ENCODE measurements at places on chromosomes 4 and X.

GRCh38 chrX:50827996-50828395 is 14.0 kb upstream of the SHROOM4 start:
- DNase-seq: no peak

- no peak for DNase-seq
Observed at GRCh38 chrX:24055043-24055356, 244 bp downstream of the EIF2S3 start.

- no peak for DNase-seq
Observed at GRCh38 chr4:114311787-114312186, 286.8 kb upstream of the UGT8 start.

GRCh38 chr4:26867914-26868684 is 7.5 kb downstream of the STIM2 start:
- DNase-seq: no peak

DNA sequence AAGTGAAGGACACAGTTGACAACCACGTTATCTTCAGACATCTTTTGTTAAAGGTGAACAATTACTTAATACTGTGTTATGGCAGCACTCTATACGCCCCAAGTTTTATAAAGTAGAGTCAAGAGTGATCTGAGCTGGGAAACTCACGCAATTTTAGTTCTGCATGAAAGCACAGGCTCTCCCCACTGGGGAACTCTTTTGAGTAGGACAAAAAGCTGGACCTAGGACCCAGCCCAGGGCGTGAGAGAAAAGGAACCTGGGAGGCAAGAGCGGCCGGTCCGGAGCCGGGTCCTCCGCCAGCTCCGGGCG is 152.6 kb upstream of the SLC4A4 start:
- DNase-seq: no peak

DNA sequence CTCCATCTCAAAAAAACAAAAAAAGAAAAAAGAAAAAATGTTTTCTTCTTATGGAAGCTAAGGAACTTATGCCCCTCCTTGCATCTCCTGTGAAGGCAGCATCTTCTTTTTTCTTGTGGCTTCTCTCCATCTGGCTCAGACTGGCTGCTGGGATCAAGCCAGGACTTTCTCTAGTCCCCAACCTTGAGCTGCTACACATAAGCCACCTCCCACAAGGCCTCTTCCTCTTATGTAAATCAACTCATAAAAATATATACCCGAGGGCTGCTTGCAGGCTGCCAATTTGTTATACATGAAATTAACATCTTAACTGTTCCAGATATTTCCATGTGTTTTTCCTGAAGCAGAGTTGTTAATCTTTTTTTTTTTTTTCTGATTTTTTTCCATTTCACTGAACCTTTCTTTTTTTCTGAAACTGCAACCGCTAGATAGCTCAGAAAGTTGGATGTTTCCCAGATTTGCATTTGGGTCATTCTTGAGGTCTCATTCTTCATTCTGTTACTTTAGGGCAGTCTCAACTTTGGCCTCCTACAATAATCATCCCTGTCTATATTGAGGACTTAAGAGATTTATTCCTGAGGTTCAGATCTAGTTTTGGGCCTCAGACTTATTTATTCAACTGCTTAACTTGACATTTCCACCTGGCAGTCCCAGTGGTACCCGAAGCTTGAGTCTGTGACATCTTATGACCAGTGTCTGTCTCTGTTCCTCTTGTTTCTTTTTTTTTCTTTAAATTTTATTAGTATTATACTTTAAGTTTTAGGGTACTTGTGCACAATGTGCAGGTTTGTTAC is 10.3 kb downstream of the SNX25 start:
- no peak for DNase-seq

DNA sequence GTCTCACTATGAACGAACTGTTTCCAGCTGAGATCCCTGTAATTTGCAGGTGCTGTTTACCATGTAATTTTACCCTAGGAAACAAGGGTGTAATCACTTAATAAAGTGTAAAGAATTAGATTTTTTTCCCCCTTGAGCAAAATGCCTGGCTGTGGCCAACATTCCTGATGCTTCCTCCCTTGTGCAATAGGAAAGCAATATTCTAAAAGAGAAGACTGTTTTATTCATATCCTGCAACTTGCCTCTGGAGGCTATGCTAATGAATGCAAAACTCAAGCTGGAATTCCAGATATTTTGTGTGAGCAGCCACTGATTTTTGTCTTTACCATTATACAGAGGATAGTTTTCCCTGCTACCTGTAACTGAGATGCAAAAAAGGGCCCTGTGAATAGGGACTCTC is 98.0 kb downstream of the AWAT2 start:
- no peak for DNase-seq

DNA sequence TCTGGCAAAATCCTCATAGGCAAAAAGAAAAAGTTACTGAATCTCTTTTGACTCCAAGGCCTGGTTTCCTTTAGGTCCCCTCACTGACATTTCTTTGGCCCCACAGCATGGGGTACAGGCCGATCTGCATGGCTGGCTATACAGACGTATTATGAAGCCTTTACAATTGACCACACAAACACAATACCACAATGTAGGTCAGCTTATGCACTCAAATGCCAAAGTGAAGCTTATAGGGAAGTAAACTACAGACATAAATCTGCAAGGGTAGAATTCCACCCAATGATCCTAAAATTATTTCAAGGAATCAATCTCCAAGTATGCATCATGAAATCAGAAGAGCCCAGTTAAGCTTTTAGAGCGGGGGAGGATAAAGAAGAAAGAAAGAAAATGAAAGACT is 20.7 kb downstream of the STX18 start:
- DNase-seq: no peak

DNA sequence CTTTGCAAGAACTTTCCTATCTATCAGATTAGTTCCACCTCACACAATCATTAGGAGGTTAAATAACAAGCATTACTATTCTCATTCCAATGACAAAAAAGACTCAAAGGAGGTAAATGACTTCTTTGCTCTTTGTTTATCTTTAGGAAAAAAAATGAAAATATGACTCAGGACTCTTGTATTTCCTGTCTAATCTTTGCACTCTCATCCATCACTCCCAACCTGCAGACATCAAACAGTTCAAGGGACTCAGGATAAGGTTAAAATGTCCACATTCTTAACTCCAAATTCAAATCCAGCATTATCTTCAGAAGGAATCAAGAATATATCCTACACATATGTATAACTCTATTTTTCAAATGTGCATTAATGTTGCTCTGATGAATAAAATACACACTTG is 139.6 kb downstream of the UNC5C start:
- no peak for DNase-seq

- DNase-seq: no peak
Observed at GRCh38 chr4:110216129-110216528, 17.7 kb upstream of the ELOVL6 start.

GRCh38 chr4:84796394-84796793 is 170.1 kb downstream of the WDFY3 start:
- no peak for DNase-seq

GRCh38 chr4:56147371-56147770 is 198.6 kb downstream of the CEP135 start:
- no peak for DNase-seq

DNA sequence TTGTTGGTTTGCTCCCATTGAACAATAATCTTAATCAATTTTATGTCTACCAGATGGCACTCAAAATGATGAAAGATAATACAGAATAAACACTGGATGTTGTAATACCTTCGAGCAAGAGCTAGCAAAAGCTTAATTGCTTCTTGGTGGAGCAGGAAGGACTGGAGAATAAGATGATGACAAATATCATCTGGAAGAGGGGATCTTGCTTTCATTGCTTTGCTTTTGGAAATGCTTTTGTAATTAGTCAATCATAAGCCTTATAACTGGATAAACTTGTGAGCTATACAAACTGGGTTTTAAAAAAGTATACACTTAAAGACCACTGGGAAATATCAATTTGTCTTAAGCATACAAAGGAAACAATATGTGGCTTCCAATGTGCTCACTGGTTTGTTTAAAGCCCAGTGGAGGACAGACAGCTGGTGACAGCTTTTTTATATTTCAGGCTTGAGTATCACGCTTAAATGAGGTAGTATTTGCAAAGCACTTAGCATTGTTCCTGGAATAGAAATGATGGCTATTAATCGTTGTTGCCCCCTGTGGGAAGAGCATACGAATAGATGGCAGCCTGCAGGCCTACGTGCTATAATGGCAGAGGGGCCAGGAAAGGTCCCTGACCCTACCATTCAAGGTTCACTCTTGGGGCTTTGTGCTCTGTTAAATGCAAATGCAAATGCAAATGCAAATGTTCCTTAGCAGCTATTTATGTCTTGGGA is 61.2 kb downstream of the TMEM150C start:
- no peak for DNase-seq

DNA sequence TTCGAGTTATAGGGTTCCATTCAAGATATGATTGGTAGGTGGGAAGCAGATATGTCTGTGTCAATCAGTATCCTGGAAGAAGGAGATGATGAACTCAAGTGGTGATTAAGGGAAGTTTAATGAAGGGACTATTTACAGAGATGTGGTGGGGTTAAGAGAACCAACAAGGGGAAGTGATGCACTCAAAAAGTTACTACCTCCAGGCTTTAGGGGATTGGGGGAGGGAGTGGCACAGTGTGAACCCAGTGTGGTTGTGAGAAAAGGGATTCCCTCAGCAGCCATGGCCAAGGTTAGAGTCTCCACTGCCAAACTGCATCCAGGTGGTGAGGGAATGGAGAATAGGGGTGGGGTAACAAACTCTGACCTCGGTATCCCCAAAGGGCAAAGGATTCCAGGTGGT is 27.9 kb downstream of the PKD2 start:
- no peak for DNase-seq

DNA sequence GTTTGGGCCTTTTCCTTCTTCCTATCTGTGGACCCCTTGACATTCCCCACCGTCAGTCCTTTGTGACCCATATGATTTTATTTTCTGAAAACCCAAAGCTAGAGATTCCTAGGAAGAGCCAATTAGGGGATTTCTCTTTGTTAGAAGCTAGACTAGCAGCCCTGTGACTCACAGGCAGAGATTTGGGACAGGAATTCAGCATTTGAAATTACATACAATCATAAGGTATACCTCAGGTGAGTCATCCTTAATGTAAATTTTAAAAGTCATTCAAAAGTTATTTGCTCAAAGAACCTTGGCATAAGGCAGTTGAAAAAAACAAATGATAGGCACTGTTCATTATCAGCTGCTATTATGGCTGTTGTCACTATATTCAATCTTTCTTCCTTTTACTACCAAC is 40.6 kb downstream of the USP26 start:
- DNase-seq: no peak

DNA sequence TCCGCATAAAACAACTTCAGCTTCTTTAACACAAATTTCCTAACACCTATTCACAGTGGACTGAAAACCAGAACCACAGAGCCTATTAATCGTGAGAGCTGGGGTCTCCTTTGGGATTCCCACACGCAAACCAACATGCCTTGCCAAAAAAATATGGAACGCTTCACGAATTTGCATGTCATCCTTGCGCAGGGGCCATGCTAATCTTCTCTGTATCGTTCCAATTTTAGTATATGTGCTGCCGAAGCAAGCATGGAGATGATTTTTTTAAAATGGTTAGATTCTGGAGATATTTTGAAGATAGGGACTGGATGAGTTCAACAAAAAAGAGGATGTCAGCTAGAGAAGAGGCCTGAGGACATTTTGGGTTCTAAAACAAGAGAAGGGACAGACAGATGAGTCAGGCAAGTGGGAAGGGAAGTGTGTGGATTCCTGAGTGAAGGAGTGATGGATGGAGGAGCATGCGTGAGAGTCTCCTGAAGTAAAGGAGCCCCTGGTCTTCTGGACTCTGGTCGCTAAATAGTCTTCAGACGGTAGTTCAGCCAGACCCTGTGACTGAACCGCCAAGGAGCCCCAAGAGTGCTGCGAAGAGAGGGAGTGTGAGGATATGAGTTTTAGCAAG is 9.5 kb upstream of the GATA1 start:
- DNase-seq: no peak

DNA sequence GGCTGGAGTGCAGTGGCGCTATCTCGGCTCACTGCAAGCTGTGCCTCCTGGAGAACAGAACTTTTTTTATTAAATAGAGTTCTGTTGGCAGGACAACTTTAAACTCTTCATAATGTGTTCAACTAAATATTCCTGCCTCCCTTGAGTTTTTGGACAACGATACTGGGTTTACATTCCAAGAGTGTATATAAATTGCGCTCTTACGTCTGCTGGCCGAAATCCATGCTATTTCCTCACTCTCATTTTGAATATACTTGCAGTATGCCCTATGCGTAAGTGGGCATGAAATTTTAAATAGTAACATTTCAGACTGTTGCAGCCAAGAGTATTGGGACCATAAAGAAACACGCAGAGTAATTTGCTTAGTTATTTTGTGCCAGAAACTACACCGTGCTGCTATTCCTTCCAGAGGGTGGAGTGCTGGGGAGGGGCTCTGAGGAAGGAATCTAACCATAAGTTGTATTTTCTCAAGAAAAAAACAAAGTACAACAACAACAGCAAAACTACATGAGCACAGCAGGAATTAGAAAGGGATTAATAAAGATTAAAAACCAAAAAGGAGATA is 480.0 kb downstream of the NLGN4X start:
- no peak for DNase-seq

DNA sequence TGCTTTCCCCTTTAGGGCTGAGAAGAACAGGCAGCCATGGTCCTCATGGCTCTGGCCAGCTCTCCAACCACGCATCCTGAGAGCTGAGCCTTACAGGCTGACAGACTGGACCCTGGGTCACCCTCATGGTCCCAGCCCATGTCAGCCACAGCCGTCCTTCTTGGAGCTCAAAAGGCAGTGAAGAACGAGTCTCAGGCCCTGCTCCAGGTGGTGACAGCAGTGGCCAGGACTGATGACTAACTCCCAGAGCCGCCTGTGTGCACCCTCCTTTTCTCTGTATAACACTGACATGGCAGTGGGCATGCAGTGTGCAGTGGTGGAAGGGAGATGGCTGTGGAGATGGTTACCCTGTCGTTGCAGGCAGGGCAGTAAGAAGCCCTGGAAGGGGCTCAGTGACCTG is 10.3 kb upstream of the DUSP9 start:
- no peak for DNase-seq

DNA sequence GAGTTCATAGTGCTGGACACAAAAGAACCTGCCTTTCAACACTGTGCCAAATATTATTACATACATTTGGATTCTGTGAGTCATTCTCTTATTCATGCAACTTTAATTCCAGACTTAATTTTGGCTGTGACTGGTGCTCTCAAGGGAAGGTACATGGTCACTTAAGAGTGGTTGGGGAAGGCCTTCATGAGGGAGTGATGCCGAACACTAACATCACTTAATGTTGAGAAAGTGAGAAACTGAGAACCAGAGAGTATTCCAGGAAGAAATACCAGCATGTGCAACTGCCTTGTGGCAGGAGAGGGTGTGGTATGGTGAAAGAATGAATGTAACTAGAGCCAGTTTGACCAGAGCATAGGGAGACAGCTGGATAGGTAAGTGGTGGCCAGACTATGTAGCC is 41.5 kb upstream of the FHDC1 start:
- no peak for DNase-seq

GRCh38 chr4:76059750-76060149 is 14.8 kb upstream of the ART3 start:
- no peak for DNase-seq

- no peak for DNase-seq
Observed at GRCh38 chrX:15475486-15475885, 17.6 kb downstream of the PIR start.

GRCh38 chrX:6203462-6204215 is 25.0 kb downstream of the NLGN4X start:
- DNase-seq: no peak

GRCh38 chrX:96376266-96376665 is 308.4 kb upstream of the DIAPH2 start:
- no peak for DNase-seq
